ENCODE measurements at places on chromosomes 7 and 10.

GRCh38 chr10:43427166-43427825 is 9.6 kb upstream of the ZNF487 start:
- DNase-seq = no peak

GRCh38 chr7:32078824-32079223 is 8.6 kb upstream of the PDE1C start:
- DNase-seq = no peak

DNA sequence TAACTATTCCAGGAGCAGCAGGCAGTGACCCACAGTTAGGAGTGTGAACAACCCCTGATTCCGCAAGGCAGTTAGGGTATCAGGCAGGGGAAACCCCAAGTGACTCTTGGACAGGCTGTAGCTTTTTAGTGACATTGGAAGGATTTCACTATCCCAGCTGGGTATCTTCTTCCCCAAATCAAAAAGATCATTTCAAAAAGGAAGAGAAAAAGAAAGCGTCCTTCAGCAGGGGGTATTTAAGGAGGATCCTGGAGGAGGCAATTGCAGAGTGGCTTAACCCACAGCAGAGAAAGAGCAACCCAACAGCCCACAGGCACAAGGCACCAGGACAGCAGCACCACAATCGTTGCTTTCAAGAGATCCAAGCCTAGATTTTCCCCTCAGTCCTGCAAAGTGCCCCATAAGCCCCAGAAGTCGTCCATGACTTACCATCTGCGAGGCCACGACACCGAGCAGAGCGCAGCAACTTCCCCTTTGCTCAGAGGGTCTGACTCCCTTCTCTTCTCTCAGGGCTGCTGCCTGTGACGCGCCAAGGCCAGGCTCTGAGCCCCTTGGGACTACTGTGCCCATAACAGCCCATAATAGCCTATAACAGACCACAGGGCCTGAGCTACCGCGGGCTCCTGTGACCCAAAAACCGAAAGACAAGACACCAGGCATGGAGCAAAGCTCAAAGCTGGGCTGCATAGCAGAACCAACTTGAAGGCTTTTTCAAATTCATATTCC is 19.8 kb downstream of the PIK3AP1 start:
- DNase-seq = no peak

- no peak for DNase-seq
Observed at GRCh38 chr7:90717296-90718060, 121.4 kb downstream of the CDK14 start.

DNA sequence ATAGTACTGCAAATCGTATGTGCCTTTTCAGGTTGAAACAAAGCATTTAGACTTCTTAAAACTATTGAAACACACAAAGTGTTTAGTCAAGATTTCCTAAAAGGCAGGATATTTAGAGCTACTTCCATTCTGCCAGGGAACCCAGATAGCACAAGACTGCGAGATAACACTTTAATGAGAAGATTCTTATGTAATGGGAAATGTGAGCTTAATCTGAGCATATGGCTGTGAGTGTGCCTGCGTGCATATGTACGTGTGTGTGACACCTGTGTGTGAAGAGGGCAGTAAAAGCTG is 14.3 kb upstream of the JCAD start:
- no peak for DNase-seq

DNA sequence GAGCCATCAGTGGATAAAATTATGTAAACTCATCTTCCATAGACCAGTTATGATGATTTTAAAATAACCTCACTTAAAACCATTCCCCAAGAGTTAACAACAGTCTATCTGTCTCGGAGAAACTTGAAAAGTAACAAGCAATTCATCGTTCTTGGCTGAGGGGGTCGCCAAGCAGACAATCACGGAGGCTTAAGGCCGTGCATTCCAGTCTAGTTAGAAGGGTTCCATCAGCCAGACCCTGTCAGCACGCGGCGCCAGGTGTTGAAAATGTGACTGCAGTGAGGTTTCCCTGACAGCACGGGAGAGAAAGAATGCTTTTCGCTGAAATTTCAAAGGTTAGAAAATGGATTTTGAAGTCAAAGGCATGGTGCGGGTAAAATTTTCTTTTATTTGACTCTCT is 1025.0 kb upstream of the CELF2 start:
- DNase-seq = no peak

GRCh38 chr10:124699471-124700292 is 44.5 kb downstream of the FAM53B start:
- no peak for DNase-seq

GRCh38 chr10:75145590-75145989 is 34.1 kb downstream of the SAMD8 start:
- no peak for DNase-seq

DNA sequence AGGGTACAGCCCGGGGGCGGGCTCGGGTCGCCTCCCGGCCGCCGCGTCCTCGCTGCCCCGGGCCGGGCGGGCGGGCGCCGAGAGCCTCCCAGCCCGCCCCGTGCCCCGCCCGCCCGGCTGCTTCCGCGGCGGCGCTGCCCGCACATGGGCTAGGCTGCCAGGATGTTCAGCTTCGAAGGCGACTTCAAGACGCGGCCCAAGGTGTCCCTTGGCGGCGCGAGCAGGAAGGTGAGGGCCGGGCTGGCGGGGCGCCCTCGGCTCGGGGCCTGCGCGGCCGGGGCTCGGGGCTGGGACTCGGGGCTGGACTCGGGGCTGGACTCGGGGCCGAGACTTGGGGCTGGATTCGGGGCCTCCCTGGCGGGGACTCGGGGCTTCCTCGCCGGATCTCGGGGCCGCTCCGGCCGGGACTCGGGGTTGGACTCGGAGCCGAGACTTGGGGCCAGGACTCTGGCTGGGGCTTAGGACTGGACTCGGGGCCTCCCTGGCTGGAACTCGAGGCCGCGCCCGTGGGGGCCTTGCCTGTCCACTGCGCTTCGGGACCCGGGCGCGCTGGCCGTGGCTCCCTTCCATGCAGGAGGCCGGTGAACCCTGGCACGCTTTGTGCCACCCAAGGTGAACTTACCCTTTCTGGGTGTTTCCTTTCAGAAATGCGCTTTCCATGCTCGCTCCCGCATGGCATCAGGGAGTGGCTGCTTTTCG is 534 bp downstream of the UBE3C start:
- no peak for DNase-seq

GRCh38 chr10:102602272-102603045 is 41.8 kb upstream of the TRIM8 start:
- DNase-seq = no peak

- no peak for DNase-seq
Observed at GRCh38 chr10:120803972-120804371, 47.2 kb upstream of the WDR11 start.

DNA sequence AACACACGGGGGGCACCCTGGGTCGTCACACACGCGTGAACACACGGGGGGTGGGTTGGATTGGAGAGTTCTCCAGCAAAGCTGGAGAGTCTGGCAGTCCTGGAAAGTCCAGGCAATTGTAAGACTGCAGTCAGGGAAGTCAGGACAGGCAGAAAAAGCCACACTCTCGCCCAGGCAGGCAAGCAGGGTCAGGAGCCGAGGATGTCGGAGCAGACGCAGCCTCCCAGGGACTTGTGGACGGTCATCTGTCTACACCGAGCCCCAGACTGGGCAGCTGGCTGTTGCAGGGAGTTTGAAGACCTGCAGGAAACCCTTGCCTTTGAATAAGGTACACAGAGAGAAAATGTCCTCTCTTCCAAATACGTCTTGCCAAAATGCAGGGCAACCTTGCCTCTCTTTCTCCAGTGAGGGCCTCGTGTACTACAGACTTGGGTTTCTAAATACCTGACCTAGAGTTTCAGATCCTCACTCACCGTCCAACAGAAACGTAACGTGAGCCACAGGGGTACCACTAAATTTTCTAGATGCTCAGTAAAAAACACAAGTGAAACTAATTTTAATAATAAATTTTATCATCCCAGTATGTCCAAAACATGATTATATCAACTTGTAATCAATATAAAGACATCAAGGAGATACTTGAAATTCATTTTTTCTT is 176.7 kb downstream of the ADARB2 start:
- no peak for DNase-seq

DNA sequence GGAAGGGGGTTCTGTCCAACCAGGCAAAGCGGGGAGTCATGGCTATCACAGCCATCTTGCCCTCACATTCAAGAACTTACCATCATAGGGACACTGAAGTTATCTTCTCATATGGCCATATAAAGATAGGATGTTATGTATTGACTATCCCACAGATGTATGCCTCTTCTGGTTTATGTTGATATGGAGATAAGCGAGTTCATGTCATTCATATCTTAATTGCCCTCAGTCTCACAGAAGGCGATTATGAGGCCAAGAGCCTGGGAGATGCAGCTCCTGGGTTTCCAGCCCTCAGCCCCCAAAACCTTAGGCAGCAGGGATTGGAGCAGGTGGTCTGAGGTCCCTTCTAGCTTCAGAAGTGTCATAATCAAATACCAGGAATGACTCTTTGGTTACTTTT is 8.5 kb upstream of the ANKRD61 start:
- DNase-seq = no peak

DNA sequence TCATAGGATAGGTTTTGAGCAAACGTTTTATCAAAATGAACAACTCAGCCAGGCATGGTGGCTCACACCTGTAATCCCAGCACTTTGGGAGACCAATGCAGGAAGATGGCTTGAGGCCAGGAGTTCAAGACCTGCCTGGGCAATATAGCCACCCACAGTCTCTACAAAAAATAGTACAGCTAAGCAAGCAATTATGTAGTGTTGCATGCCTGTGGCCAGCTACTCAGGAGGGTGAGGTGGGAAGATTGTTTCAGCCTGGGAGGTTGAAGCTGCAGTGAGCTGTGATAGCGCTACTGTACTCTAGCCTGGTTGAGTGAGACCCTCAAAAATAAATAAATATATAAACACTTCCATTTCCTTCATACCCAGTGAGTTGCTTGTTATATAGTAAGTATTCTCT is 67.1 kb downstream of the LSMEM1 start:
- DNase-seq = no peak

DNA sequence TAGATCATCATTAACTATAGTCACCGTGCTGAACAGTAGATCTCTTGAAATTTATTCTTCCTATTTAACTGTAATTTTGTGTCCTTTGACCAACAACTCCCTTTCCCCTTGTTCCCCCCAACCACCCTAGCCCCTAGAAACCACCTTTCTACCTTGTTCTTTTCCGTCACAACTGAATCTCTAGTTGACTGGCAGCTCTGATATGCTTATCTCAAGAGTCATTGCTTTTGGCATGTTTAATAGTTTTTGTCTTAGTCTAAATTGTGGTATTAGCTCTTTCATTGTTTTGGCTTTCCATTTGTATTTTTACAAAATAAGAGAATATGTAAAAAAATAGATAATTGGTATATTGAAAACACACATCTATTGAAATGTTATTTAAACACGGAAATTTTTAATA is 1.8 kb downstream of the GNAT3 start:
- no peak for DNase-seq

DNA sequence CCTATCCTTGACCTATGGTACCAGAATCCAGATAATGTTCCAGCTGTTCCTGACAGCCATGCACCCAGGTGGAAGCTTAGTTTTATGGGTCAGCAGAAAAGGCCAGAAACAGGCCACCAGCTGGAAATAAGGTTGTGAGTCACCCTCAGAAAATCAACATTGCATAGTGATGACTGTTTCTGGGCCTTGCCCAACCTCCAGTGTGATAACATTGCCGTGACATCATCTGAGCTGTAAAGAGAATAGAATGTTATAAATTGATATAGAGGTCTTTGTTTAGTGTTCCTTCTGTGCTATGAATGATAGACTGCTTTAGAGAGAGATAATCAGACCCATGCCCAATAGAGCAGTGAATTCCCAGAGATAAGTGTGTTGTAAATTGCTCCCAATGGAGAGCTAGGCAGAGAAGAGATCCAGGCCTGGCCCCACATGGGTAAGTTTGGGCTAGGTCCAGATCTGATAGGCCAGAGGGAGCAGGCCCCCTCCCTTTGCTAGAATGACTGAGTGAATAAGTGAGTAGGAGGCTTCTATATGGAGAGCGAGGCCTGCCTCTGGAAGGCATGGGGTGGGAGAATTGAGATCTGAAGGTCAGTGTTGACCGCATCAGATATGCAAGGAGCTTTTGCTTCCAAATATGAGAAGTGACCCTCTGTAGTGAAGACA is 14.2 kb upstream of the HPS1 start:
- DNase-seq = no peak

DNA sequence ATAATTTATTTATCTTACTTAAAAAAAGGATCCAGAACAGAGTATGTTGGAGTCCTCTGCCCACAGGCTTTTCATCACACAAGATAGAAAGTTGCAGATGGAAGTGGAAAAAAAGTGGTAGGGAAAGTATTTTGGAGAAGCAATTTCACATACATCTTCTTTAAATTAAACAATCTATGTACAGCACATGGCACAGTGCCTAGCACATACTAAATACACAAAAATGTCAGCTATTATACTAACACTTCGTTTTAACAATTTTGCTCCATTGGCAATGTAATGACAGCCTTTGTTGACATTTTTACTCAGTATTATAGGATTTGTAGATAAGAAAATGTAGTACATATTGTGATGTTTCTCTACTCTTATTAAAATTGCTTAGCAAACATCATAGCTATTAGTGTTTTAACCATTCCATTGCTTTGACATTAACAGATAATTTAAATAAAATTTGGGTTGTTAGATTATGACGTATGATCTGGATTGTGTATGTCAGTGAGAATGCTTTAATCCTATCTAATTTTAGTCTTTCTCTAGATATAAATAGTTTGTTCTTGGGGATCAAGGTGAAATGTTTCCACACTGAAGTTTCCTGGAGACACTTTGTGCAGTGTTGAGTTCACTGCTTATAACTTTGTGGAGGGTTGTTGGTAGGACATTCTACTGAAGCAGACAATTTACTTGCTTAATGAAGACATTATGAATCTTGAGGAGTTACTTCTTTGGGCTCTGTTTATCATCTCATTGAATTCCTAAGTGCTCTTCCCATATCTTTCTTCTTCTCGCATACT is 202.8 kb upstream of the DKK1 start:
- no peak for DNase-seq

- DNase-seq = no peak
Observed at GRCh38 chr7:16644157-16644556, 1.4 kb downstream of the ANKMY2 start.

DNA sequence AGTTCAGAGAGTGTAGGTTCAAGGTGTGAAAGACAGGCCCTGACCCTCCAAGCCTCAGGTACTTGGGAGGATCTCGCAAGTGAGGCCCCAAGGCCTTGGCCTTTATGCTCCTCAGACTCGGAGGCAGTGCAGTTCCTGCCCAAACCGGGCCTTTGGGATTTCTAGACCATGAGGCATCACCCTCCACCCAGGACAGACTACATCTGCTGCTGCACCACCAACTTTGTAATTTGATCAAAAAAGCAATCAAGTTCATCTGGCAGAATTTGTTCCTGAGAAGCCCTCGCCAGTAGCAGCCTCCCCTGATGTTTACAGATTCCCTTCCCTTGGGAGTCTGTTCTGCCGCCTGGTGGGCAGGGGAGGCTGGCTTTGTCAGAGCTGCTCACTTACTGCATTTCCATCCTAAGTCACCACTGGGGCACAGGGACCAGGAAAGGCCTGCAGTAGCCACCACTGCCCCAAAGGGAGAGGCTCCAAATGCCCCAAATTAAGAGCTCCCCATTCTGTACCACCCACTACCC is 2.1 kb downstream of the CAMK2G start:
- no peak for DNase-seq

DNA sequence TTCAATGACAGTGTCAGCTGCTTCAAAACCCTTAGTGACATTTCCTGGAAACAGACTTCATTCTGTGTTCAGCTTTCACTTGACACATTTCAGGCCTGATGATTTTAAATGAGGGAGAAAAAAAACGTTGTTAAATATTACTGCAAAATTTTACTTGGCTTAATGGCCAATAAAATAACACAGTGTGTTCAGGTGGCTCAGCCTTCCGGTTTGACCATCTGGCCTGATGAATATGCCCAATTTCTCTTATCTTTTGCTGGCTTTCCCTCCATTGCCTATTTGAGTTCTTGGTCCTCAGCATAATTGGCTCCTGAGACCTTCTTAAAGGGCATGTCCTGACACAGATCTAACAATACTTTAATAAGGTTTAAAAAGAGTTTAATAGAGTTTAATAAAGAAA is 462.4 kb downstream of the ADRA2A start:
- no peak for DNase-seq

Data from cerebellar nuclear complex (tissue), 1 donor.